Heart right ventricle (tissue), 16 donors: ENCODE measurements at places on chromosomes 2 and 18. TPM values are rescaled to one million over a fixed set of nuclear protein-coding genes. Genes with fewer than 3 reads are reported as not detected.

DNA sequence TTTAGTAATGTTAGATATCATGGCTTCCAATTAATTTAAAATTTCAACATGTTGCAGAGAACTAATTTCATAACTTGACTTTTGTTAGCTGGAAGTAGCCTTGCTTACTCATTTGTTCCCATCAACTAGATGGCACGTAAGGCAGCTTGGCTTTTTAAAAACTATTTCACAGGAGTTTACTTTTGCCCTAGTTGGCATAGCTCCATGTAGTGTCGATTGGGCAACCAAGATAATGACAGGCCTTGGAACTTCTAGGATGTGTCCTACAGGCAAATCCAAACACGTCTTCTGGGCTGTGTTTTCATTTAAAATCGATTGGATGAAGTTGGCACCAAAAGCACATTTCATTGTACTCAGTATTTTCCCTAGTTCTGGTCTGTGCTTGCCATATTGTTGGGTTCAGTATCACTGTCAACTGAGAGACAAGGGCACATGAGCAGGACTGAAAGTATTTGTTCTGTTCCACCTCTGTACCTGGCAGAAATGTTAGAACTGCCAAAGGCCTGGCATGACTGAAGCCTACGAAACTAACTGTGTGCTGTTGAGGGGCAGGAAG is 29.4 kb downstream of the HADHB start:
- no peaks in the 10 kb centered on the region for H3K27me3 ChIP-seq
- no peak for DNase-seq
- peak overlapping the region; percentile 61 for H3K27ac ChIP-seq
- no peak overlapping the region for H3K4me3 ChIP-seq

- peak overlapping the region; percentile 84 for H3K27ac ChIP-seq
- H3K4me1 ChIP-seq, result peaks cover 15% of the 10 kb centered on the region
- H3K27me3 ChIP-seq, result no peaks in the 10 kb centered on the region
- no peak for DNase-seq
- H3K4me3 ChIP-seq, result no peak overlapping the region
These were observed 54.3 kb upstream of the RMDN2 start for GRCh38 chr2:37870829-37871228.

DNA sequence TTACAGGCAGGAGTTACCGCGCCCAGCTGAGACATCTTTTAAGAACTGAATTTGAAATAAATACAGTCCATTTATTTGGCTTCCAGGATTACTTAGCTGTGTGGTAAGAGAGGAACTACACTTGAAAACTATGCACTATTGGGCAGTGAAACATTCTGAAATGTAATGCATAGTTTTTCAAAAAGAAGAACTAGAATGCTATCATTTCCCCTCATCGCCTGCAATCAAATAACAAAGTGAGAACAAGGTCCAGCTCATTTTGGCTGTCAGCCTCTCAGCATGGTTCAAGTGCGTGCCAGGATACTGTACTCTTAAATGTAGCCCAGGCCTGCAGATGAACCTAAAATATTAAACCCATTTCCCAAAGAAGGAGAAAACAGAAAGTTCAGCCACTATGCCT is 76.6 kb upstream of the ARL5A start:
- no peak for DNase-seq
- no peak overlapping the region for H3K27ac ChIP-seq
- H3K36me3 ChIP-seq, result no peaks in the 10 kb centered on the region
- peaks cover 18% of the 10 kb centered on the region for H3K4me1 ChIP-seq
- H3K4me3 ChIP-seq, result no peak overlapping the region

DNA sequence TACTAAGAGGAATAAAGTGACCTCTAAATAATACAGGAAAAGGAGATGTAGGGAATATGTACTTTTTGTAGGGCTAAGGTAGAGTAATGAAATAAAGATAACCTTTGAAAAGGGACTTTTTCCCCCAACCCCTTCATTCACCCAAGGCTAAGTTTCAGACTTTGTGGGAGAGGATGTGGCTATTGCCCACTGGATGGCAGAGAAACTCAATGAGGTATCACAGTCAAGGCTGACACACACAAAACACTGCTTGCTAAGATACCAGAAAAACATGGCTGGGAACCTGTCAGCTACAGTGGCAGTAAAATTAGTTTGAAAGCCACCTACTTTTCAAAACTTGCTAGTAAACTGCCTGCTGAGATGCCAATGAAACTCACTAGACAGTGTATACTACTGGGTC is 158.8 kb upstream of the WDSUB1 start:
- H3K36me3 ChIP-seq, result no peaks in the 10 kb centered on the region
- H3K4me1 ChIP-seq, result peaks cover 7% of the 10 kb centered on the region
- no peak overlapping the region for H3K27ac ChIP-seq
- no peaks in the 10 kb centered on the region for H3K27me3 ChIP-seq
- no peak for DNase-seq

DNA sequence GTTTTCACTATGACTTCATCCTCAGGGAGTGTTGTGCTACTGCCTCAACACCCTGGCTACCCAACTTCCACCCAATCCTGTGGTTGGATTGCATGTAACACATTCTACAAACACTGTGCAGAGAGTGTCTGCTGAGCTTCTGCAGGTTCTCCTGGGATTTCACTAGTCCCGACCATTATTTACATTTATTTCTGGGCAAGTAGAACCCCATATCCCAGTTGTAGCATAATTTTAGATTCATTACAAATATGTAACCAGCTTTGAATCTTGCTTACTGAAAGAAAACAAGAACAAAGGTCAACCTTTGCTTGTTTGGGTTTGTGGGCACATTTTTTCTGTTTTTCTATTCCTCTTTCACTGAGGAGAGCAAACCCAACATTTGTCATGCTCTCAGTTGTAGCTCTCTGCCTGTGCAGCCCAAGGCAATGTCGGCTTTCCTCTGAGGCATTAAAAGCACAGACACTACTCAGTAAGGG is 2036.1 kb upstream of the LRRTM1 start:
- no peaks in the 10 kb centered on the region for H3K36me3 ChIP-seq
- no peaks in the 10 kb centered on the region for H3K4me1 ChIP-seq
- DNase-seq, result no peak
- no peak overlapping the region for H3K4me3 ChIP-seq
- H3K27ac ChIP-seq, result no peak overlapping the region
- H3K27me3 ChIP-seq, result no peaks in the 10 kb centered on the region

GRCh38 chr2:165876712-165877111 is 76.9 kb downstream of the TTC21B start:
- H3K36me3 ChIP-seq, result peaks cover 74% of the 10 kb centered on the region
- H3K4me3 ChIP-seq, result no peak overlapping the region
- H3K27me3 ChIP-seq, result no peaks in the 10 kb centered on the region
- no peaks in the 10 kb centered on the region for H3K4me1 ChIP-seq
- no peak overlapping the region for H3K27ac ChIP-seq
- no peak for DNase-seq

- H3K36me3 ChIP-seq, result no peaks in the 10 kb centered on the region
- H3K27me3 ChIP-seq, result no peaks in the 10 kb centered on the region
- H3K27ac ChIP-seq, result no peak overlapping the region
- peaks cover 26% of the 10 kb centered on the region for H3K4me1 ChIP-seq
- H3K4me3 ChIP-seq, result no peak overlapping the region
These were observed 73.3 kb downstream of the SH3BP4 start for GRCh38 chr2:235024931-235025773.

The SDC1 gene
- total RNA-seq, result not detected

The SMAD7 gene
- 17.0 TPM for total RNA-seq

The KCNK3 gene
- total RNA-seq, result 1.5 TPM
